ENCODE measurements at places on chromosomes 1 and 21. TPM values are rescaled to one million over a fixed set of nuclear protein-coding genes. Genes with fewer than 3 reads are reported as not detected.

- DNase-seq: peak; percentile 12
These were observed 59.6 kb downstream of the VPS26C start for GRCh38 chr21:37207441-37208009.

- no peak for DNase-seq
These were observed 42.9 kb upstream of the LGALS8 start for GRCh38 chr1:236480758-236481436.

Gene DMBX1
- total RNA-seq: 3.1 TPM

Gene KRTAP13-4
- total RNA-seq: not detected

- no peak for DNase-seq
These were observed 171.7 kb downstream of the PRDM16 start for GRCh38 chr1:3240524-3241235.

Gene EXO1
- 7.9 TPM for total RNA-seq

DNA sequence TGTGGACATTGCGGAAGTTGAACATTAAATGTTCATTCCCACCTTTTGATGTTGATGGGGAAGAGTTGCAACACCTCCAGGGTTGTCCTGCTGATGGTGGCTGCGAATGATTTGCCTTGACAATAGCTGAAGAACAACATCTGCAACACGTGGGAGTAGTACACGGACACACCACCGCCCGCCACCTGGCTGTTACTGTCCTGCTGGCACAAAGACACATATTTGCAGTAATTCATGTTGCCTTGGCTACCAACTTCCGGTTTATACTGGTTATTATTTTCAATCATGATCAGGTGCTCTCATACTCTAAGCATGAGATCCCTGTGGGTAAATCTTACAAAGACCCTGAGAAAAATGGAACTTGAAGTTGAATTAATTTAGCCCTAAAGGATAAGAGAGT, 55.2 kb downstream of the UBR4 start:
- peak; percentile 24 for DNase-seq

DNA sequence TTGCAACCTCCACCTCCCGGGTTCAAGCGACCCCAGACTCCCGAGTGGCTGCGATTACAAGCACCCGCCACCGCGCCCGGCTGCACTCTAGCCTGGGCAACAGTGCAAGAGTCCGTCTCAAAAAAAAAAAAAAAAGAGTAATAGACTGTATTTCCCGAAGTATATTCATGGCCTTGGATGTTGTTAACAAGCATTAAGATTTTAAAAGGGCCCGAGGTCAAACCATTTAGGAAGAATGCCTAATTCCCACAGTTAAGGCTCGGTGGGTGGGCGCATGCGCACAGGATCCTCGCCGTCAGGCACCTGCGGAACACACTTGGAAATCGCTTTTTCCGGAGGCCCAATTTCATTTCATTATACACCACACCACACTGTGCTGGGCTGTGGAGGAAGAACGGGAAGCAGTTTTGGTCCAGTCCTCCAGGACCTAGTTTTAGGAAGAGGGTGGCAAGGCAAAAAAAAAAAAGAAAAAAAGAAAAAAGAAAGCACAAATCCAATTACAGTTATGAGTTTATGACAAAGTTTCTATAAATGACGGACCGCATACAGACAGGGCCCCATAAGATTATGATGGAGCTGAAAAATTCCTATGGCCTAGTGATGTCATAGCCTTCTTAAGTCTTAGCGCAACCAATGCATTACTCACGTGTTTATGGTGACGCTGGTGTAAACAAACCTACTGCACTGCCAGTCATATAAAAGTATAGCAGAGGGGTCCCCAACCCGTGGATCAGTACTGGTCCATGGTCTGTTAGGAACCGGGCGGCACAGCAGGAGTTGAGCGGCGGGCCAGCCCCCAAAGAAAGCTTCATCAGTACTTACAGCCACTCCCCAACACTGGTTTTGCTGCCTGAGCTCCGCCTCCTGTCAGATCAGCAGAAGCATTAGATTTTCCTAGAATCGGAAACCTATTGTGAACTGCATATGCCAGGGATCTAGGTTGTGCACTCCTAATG, 38.2 kb downstream of the H3-3A start:
- DNase-seq: no peak

Gene OR10J1
- total RNA-seq: not detected

DNA sequence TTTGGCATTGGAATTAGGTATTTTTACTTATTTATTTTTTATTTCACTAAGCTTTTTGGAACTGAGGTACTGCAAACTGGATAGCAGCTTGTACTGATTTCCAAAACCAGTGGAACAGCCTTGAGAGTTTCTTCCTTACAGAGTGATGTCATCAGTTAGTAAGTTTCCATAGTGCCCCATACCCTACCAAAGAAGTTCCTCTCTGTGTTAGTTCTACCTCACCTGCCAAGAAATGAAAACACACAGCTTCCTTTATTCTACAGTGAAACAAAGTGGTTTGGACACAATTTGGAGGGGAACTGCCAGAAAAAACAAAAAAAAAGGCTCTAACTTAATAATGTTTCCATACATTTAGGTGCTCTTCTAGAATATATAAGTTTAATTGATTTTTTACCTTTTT, 430.9 kb upstream of the ADGRL2 start:
- no peak for DNase-seq

DNA sequence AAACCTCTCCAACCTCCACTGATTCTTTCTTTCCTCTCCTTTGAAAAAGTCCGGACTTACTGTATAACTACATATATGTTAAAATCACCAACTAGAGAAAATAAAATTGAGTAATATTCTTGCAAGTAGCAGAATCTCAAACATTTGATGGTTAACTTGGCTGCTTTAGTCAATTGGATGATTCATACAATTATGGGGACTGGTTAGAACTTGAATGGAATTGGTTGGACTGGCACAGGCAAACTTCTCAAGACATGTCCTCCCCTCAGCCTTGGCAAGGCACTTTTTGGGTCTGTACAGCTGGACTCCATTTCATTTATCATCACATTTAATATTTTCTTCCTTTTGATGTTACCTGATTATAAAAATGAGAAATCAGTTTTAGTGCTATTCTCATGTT, 6.5 kb downstream of the WLS start:
- DNase-seq: no peak

DNA sequence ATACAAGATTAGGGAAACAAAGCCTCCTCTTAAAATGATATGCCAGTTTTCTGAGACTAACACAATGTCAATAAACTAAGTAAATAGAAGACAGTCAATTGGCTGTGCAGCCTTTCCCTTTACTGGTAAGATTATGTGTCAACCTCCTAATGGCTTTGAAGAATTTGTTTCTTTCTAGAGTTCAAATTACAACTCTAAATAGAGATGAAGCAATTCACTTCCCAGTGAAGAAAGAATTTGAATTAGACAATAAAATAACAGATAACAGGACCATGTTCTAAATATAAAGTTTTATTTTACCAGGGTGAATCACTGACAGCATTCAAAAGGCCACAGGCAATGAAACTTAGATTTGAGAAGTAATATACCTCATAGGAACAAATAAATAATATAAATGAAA, 680.3 kb downstream of the PLA2G4A start:
- no peak for DNase-seq

Gene SERINC2
- 80.4 TPM for total RNA-seq

DNA sequence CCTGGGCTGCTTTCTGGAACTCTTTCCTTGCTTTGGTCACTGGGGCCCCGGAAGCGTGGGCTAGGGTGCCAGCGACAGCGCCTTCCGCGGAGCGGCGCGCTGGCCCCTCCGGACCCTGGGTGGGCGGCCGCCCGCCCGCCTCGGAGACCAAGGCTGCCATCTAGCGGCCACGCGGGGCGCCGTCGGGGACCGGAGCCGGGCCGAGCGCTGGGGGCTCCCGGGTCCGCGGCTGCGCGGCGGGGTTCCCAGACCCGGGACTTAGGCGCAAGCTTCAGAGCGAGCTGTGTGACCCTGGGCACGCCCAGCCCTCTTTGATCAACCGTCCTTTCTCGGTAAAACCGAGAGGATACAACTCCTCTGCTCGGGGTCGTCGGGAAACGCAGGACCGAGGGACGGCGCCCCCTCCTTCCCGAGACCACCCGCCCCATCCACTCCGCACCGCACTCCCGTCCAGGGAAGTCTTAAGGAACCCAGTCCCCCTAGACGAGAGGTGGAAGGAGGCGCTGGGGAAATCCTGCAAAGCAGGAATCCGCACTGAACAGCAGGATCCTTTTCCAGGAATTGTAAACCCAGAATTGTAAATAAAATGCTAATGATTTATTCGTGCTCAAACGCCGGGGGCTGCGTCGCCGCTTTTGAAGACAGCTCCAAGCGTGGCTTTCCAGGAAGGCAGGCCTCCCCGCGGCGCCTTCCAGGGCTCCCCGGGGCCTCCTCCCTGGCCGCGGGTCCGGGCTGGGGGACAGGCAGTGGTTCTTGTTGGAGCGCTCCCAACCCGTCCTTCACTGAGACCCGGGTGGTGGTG, 41.2 kb downstream of the RRAGC start:
- DNase-seq: no peak

GRCh38 chr1:247467129-247467528, 9.2 kb upstream of the OR2B11 start:
- DNase-seq: no peak
